Naive thymus-derived CD8-positive, alpha-beta T cell (primary cell): ENCODE measurements at places on chromosomes 7 and 10. TPM values are rescaled to one million over a fixed set of nuclear protein-coding genes. Genes with fewer than 3 reads are reported as not detected.

Gene MMRN2
- 1.2 TPM for total RNA-seq

Gene SRRM3
- not detected for total RNA-seq

DNA sequence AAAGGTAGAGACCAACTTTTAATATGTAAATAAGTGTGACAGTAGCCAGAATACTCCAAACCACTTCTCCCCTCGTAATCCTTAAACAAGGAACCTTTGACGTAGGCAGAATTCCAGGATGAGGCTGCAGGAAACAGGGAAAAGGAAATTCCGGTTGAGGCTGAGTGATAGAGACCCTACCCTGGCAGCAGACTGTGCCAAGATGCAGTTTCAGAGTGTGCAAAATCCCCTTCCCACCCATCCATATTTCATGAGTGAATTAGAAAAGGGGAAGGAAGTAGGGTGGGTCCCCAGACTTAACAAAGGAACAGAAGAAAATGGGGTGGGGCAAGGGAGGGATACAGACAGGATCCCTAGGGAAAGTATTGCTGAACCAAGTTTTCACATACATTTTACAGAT, 143.0 kb downstream of the RAPGEF5 start:
- no peak for DNase-seq

DNA sequence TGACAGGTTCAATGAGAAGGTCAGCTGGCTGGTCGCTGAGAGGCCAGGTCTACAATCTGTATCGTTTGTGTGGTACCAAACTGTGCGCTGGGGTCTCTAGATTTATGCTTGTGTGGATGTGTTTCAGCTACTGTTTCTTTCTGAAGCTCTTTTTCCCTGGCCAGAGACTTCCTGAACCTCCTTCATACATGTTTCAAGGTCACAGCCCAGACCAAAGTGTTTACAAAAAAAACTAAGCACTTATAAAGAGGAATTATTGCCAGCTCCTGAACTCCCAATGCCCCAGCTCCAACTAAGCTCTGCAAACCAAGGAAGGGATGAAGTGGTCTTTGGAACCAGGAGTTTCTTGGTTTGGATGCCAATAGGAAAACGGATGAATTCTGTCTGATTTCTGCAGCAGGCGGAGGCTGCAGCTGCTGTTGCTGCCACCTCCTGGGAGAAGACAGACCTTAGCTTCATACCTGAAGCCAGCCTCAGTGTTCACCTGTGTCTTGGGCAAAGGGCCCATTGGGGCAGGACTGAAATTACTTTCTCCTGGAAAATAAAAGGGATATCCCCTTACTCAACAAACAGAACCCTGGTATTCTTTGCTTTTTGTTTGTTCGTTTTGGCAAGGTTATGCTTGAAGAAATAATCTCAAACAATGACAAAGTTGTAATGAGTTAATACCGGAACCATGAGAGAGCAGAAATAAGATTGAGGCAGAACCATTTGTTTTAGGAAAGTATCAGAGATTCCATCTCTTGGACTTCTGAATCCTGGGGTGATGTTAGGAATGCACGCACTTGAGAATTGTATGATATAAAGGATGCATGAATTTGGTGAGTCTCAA, 24.6 kb upstream of the MKLN1 start:
- peak; percentile 39 for DNase-seq

Gene PRPS1L1
- total RNA-seq: not detected

Gene SPDYE6
- total RNA-seq: not detected

Gene CUL2
- 37.3 TPM for total RNA-seq

DNA sequence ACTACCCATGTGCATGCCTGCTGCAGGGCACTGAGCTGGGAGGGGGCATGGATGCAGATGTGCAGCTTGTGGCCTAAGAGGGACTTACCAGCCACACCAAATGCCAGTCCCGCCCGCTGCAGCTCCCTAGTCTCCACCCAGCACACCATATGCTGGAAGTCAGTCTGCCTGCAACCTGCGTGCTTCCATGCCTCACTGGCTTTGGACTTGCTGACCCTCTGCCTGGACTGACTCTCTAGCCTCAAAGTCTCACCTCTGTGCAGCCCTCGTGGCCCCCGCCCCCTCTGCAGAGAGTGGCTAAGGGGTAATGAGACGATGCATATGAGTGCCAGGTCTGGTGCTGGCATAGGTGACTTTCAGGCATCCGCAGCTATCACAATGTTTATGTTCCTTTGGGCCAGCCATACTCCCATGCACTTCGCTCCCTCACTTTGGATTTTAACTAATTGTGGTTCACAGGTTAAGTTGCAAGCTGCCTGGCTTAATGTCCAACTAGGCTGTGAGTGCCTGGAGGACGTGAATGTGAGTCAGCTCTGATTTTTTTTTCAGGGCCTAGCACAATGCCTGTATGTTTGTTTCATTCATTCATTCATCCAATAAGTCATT, 21.7 kb downstream of the TRIM8 start:
- no peak for DNase-seq

Gene ADRA2A
- total RNA-seq: not detected

- no peak for DNase-seq
These were observed 738 bp downstream of the VPS26A start for GRCh38 chr10:69124563-69125268.

Gene OGDHL
- not detected for total RNA-seq

Gene ADAM22
- 9.2 TPM for total RNA-seq

GRCh38 chr7:106260136-106260561, 24.6 kb downstream of the NAMPT start:
- DNase-seq: no peak

DNA sequence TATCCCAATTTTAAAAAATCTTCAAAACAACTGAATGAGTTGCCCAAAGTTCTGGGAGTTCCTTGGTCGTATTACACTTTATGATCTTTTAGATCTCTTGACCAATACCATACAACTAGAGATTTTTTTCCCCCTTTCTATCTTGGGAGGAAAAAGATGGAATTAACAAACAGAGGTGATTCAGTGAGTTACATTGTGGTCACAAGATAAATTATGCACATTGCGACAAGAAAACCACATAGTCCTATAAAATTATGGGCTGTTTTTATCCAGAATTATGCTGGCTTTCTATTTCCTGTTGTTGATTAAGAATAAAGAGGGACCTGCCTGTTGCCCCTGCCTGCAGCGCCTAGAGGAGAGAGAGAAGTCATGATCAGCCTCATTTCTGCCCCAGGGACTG, 8.2 kb upstream of the SGPL1 start:
- DNase-seq: no peak

DNA sequence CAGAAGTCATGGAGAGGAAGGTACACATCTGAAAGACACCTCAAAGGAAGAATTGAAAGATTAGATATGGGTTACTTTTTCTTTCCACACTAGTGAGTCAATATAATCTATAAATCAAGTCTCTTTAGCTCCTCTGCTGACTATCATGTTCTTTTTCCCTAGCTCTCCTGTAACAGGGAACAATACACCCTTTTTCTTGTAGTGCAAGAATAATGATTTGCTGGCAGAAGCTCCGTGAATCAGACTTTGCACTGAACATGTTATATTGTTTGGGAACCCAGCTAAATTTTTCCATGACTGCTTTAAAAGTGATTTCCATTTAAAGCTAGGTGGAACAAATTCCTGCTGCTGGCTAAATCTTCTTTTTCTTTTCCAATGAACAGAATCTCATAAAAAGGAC, 756.6 kb upstream of the C7orf33 start:
- DNase-seq: no peak

GRCh38 chr7:155163696-155164095, 93.6 kb downstream of the HTR5A start:
- no peak for DNase-seq

Gene TUBB8
- not detected for total RNA-seq

Gene TMUB1
- total RNA-seq: 45.6 TPM

GRCh38 chr10:79384773-79385391, 37.6 kb downstream of the PPIF start:
- no peak for DNase-seq

- DNase-seq: no peak
These were observed 903 bp upstream of the NT5C2 start for GRCh38 chr10:103193820-103194529.

DNA sequence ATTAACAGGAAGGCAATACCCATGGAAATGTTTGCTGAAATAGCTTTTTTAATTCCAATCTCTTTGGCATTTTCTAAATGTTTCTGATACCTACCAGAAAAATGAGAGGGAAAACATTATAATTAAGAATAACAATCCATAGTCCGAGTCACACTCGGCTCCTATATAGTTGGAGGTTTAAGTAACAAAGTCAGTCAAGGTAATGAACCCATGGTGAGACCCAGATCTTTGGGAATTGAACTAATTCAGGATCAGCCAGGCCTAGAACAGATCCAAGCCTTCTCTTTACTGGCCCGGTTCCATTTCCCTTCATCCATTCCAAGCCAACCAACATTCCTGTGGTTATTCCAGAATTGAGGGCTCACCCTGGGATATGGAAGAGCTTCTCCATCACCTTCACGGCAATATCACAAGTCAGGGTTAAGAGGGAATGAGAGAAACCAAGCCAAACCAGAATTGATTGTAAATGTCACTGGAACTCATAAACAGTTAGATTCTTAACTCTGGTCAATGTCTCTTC, 28.3 kb downstream of the ABCB4 start:
- DNase-seq: no peak

DNA sequence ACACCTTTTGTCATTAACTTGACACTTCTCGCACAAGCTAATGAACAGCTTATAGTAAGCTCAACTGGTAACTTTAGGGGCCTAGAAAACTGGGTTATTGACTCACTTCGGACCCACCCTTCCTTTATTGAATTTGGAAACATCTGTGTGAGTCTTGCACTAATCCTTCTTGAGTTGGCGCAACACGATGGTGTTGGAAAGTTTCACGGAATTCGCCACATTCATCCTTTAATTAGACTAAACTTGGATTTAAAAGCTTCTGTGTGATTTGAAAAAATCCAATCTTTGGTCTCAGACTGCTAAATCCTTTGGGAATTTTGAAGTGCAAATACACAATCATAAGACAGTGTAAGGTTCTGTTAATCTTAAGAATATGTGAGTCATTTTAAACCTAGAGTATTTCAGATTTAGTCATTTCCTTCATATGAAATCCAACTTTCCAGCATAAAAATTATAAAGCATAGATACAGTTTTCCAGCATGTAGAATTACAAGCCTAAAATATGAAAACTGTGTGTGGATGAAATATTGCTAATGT, 15.1 kb downstream of the FZD8 start:
- no peak for DNase-seq

- no peak for DNase-seq
These were observed 43.4 kb downstream of the EBLN1 start for GRCh38 chr10:22174442-22174841.

Gene ANKRD1
- total RNA-seq: not detected

GRCh38 chr7:122518488-122518887, 180.4 kb downstream of the RNF133 start:
- no peak for DNase-seq

- DNase-seq: no peak
These were observed 181.1 kb downstream of the PLCE1 start for GRCh38 chr10:94174838-94175237.

GRCh38 chr7:18566829-18567228, 71.3 kb downstream of the HDAC9 start:
- no peak for DNase-seq

GRCh38 chr7:19772841-19773760, at the start of gene TMEM196:
TSS of gene TMEM196 (minus strand) at chr7:19773617. CDS start at chr7:19772696, 921 bp downstream.
- no peak for DNase-seq

DNA sequence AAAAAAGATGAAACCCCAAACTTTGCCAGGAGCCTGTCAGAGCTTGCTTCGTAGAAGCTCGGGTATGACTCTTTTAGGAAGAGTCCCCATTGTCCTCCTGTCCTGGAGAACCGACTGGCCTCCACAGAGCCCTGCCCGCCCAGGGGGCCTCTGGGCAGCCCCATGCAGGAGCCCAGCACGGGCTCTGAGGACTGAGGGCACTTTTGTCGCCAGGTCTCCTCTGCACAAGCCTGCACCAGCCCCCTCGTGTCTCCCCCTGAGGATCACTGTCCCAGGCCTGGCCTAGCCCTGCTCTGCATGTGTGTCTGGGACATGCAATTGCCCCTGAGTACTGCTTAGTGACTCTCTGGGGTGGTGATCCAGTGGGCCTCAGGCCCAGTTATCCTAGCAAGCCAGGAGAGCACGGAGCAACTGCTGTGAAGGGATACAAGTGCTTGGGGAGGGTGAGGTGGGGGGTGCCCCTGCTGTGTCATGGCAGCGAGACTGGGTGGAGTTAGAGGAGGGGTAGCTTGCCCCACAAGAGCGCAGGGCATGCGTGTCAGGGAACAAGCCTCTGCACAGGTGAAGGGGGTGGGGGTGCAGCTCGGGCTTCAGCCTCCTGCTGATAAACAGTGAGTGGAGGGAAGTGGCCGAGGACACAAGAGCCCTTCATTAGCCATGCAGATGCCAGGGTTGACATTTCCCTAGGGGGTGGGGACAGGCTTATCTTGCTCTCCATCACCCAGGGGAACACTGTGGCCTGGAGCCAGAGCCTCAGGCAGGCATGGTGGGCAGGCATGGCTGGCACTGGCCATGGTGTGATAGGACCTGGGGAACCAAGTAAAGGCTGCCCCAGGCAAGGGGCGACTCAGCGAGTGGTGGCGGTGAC, 143.4 kb downstream of the C10orf105 start:
- DNase-seq: no peak

- DNase-seq: no peak
These were observed 1206.1 kb upstream of the CELF2 start for GRCh38 chr10:9811601-9812000.
